ENCODE measurements at places on chromosomes 3 and 15.
A peak's percentile ranks its signal among the peaks of the same experiment; 100 is the strongest.

DNA sequence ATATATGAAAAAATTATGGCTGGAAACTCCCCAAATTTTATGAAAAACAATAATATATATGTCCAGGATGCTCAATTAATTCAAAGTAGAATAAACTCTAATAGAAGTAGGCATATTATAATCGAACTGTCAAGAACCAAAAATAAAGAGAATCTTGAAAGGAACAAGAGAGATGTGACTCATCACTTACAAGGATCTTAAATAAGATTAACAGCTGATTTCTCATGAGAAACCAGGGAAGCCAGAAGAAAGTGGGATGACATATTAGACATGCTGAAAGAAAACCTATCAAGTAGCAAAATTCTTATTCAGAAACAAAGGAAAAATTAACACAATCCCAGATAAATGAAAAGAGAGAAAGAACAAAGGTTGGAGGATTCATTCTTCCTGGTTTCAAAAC lies 66.8 kb downstream of the FAIM start:
- peak; percentile 34 for DNase-seq

DNA sequence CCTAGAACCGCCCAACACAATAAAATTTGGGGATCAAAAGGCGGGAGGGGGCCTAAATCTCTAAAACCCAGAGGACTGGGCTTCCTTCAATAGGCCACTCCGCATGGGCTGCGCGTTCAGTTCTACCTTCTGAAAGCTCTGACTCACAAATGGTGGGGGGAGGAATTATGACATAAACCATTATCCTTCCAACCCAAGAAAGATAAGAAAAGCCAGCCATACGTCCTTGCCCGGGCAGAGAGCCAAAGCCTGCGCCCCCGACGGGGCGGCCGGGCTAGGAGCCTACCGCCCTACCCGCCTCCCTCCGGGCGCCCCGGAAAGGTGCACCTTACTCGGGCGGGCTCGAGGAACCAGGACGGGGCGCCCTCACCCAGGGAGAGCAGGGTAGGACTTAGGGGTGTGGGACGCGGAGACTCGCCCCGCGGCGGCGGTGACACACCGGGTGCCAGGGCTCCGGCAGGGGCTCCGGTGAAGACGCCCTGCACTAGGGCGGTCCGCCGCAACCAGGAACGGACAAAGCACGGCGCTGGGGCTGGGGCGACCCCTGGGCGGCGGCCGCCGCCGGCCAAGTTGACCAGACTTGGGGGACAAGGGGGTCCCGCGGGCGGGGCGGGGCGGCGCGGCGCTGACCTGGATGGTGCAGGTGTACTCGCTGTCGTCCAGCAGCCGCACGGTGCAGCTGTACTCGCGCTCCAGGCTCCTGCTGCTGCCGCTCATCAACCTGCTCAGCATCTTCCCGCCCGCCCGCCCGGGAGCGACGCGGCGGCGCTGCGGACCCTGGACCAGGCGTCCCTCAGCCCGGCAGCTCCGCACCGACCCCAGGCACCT lies 534 bp downstream of the FRMD5 start:
- peak; percentile 50 for DNase-seq

DNA sequence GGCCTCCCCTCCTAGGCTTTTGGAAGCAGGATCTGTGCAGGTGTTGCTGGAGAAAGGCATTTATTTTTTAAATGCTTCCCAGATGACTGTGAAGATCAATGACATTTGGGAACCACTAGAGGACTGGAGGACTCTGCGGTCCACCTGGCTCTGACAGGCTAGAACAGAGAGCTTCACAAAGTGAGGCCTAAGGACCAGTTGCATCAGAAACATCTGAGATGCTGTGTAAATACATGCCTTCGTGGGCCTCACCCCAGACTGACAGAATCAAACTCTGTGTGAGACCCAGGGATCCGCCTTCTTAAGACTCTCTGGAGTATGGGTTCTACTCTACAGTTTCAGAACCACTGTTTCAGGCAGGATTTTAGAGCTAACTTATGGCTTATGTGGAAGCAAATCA lies 105.0 kb upstream of the ICE2 start:
- DNase-seq = no peak

- DNase-seq = peak; percentile 82
Observed at GRCh38 chr3:102129760-102130608, 280.7 kb downstream of the NFKBIZ start.

DNA sequence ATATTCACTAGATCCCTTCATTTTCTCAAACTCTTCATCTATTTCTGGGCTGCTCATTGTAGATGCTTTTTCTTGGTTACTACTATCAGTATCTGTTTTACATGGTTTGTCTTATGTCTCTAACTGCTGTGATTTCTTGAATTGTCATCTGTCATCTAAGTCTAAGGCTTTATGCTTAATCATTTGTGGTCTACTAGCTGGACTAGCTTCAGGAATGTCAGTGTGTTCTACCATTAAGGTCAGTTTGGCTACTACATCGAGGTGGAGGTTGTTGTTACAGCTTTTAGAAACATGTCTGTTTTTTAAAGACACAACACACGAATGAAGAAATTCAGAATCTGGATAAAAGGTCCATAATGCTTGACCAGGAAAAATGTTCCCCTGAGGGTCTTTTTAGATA lies 82.2 kb downstream of the ABI3BP start:
- no peak for DNase-seq

- DNase-seq = no peak
Observed at GRCh38 chr3:196667056-196667825, 27.7 kb downstream of the NRROS start.

- peak; percentile 32 for DNase-seq
Observed at GRCh38 chr15:52020221-52021085, 1.4 kb downstream of the MAPK6 start.

DNA sequence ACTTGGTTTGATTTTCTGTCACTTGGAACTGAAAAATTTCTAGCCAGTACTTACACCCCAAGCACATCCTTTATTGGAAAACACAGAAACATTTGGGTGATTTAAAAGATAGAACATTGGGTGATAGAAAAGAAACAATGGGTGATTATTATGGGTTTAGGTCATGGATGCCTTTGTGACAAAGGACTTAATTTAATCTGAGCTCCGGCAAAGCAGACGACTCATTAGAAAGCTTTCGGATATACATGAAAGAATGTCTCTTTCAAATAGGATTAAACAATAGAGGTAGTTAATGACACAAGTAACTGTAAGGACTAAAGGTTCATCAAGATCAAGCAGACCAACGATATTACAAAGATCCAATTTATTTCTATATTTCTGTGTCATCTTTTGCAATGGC lies 37.3 kb upstream of the CNTN4 start:
- DNase-seq = no peak

- DNase-seq = no peak
Observed at GRCh38 chr3:12273045-12273695, 15.7 kb upstream of the PPARG start.

DNA sequence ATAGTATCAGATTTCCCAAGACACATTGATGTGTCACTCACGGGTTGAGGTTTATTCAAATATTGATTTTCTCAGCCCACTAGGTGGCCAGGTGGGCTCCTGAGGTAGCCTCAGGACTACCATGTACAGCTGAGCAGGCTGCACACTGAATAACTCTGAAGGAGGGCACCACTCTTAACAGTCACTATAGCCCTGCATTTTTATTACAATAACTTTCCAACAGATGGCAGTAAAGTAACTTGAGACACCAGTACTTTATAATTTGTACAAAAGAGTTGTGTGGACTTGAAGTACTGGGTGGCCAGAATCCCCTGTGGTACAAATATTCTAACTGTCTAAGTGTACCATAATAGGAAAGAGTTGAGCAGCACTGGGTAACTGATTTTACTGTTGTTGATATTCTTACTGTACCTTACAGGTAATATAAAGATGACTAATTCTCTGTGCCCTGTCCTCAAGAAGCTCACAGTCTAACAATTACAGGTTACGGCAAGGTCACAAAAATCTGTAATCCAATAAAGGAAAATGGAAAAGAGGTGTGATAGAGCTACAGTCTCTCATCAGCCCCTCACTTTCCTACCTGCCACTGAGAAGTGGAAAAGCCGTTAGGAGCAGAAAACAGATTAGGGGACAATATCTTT lies 76.0 kb downstream of the ETFA start:
- DNase-seq = peak; percentile 53
